ENCODE measurements at places on chromosomes 7 and 10.

- no peak for DNase-seq
These were observed 543.2 kb upstream of the SEMA3D start for GRCh38 chr7:85730012-85730411.

DNA sequence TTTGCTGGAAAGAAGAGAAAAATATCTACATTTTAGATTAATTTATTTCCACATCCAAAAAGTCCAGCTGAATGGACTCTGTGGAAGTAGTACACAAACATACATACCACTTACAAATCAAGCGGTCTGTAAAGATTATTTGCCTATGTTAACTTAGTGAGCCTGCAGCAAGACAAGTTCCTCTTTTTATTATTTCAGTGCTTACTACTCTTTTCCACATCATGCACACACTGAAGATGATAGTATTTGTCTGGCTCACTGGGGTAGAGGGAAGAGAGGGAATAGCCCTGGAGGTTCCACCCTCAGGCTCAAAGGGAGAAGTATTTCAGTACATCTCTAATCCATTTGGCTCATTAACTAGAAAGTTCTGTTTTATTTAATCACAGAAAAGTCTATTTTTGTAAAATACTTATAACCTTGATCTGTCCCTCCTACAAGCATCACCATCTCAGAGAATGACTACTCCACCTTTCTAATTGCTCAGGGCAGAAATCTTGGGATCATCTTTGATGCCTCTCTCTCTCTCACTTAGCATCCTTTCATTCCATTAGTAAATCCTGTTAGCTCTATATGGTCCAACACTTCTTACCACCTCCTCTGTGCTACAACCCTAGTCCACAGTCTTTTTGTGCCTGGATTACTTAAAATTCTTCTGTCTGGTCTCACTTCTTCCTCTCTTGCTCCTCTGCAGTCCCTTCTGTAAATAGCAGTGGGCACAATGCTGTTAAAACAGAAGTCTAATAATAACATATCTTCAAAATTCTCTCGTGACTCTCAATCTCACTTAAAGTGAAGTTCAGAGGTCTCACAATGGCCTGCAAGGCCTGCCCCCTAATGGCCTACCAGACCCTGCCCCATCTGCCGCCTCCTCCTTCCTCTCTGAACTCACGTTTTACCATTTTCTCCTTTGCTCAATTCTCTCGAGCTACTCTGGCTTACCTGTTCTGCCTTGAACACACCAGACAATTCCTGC is 64.3 kb upstream of the CCDC6 start:
- DNase-seq: no peak

DNA sequence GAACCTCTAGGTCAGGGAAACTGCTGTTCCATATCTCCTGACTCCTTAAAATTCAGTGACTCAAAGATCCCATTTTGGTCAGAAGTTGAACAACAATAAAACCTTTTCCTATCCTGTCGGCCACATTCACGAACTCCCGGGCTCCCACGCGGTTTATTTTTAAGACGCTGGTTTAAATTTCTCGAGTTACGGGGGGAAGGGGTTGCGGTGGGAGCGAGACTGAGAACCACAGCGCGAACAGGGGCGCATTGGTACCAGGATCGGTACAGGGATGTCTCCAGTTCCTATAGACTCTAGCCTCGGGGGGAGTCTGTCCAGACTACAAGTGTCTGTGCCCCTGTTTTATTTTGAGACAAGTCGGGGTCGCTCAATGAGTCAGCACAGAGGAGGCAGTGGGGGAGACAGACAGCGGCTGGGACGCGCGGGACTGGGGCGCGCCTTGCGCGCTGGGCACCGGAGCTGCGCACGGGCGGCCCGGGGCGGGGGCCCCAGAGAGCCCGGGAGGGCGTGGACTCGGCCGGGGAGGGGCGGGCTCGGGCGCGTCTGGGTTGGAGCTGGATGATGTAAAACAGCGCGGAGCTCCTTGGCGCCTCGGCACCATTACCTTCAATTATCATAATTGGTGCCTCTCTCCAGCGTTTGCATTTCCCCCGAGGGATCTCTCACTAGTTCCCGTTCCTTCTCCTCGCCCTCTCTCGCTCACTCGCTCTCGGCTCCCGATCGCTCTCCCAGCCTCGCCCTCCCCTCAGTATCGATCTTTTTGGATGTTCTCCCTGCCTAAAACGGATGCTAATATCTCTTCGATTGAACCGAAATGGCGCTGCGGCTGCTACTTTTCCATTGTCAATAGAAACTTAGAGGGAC is 8.7 kb upstream of the BAMBI start:
- no peak for DNase-seq

DNA sequence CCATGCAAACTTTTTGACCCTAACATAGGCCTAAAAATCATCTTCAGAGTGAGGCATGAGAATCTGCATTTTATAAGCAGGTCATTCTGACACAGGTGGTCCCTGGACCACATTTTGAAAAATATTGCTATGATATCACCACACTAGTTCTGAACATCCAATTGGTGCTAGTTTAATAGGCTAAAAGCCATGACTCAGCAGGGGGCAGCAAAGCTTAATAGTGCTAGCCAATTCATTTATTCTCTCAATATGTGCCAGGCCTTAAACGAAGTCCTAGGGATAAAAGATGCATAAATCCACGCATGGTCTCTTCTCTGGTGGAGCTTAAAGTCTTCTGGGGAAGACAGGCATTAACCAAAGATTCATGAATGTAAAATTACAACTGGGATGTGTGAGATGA is 10.2 kb upstream of the SLC25A28 start:
- DNase-seq: no peak

- DNase-seq: no peak
These were observed 93.1 kb downstream of the ADARB2 start for GRCh38 chr10:1644191-1644711.

DNA sequence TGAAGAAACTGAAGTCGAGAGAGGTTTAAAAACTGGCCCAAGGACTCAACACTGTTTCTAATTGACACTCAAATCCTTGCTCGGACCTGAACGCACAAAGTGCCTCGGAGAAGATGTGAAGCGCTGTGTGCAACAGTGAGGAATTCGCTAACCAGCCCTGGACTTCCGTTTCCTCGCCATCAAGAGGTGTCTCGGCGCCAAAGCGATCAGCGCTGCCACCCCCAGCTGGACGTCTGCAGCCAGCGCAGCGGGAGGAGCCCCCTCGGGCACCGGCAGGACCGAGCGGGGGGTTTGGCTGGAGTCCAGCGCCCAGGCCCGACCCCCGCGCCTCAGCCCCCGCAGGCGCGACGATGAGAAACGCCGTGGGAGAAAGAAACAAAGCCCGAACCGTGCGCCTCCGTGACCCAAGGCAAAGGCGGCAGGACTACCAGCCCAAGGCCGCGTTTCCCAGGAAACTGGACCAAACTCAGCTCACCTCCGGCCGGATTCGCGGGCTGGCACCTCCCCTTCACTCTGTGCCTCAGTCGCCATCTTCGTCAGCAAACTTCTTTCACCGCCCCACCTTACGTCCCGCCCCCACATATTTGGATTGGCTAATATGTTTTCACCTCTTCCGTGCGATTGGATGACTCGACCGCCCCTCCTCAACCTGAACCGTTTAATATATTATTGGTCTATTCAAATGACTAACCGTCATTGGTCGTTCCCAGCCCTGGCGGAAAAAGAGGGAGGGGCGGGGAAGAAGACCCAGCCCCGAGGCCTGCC is at the start of gene ARHGAP19:
Gene ARHGAP19 (minus strand): TSS at position 541 of the 765 bp plus-strand sequence. CDS start 10 bp downstream, at position 531.
- DNase-seq: peak; percentile 73

- DNase-seq: no peak
These were observed 30.7 kb upstream of the ZNF92 start for GRCh38 chr7:65342723-65343629.

GRCh38 chr7:5452470-5452899 is 28.9 kb upstream of the TNRC18 start:
- DNase-seq: no peak

- no peak for DNase-seq
These were observed 214.8 kb downstream of the PHTF2 start for GRCh38 chr7:78013386-78013785.

GRCh38 chr10:133347710-133348517 is 741 bp downstream of the PRAP1 start:
- DNase-seq: no peak

- no peak for DNase-seq
These were observed 10.7 kb upstream of the INSYN2A start for GRCh38 chr10:127207081-127207480.

DNA sequence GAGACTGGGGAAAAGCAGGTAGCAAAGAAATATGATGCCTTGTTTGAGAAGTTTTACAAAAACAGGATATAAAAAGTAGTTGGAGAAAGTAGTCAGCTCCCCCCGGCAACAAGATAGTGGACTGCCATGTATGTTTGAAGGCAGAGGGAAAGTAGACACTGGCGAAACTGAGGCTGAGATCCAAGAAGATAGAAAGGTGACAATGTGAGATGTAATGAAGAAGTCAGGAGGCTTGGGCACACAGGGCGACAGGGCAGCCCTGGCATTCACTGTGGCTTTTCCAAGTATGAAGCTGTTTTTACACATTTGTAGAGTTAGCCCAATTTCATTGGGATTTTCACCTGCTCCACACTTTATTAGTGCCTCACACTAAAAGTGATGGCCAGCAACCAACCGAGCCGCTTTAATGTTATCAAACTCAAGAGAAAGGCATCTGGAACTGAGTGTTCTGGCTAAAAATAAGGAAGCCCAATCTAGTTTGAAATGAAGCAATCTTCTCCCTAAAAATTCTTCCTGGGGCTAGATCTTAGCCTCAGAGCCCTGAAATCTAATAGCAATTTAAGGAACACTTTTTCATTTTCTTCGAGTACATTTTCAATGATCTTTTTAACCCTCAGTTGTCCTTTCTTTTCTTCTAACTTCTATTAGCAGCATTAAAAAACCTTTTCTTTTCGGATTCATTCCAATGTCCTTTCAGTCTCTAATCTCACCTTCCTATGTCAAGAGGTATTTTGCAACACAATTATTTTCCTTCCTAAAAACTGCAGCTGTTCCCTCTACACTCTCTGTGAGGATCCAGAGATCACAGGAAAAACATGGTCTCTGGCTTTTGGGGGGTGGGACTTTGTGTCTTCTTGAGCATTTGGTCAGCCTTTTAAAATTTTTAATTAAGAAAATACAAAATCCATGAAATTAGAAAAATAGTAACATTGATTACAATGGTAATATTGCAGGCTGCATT is 108.0 kb downstream of the RNLS start:
- DNase-seq: no peak

DNA sequence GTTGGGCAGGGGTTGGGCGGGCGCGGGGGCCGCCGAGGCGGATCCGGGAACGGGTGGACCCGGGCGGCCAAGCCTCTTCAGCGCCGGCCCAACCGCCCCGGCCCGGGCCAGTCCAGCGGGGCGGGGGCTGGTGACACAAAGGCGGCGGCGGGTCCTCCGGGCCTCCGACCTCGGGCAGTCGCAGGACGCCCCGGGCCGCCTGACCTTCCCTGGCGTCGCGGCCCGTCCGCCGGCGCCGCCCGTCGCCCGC is 54.2 kb downstream of the METTL2B start:
- DNase-seq: peak; percentile 5

DNA sequence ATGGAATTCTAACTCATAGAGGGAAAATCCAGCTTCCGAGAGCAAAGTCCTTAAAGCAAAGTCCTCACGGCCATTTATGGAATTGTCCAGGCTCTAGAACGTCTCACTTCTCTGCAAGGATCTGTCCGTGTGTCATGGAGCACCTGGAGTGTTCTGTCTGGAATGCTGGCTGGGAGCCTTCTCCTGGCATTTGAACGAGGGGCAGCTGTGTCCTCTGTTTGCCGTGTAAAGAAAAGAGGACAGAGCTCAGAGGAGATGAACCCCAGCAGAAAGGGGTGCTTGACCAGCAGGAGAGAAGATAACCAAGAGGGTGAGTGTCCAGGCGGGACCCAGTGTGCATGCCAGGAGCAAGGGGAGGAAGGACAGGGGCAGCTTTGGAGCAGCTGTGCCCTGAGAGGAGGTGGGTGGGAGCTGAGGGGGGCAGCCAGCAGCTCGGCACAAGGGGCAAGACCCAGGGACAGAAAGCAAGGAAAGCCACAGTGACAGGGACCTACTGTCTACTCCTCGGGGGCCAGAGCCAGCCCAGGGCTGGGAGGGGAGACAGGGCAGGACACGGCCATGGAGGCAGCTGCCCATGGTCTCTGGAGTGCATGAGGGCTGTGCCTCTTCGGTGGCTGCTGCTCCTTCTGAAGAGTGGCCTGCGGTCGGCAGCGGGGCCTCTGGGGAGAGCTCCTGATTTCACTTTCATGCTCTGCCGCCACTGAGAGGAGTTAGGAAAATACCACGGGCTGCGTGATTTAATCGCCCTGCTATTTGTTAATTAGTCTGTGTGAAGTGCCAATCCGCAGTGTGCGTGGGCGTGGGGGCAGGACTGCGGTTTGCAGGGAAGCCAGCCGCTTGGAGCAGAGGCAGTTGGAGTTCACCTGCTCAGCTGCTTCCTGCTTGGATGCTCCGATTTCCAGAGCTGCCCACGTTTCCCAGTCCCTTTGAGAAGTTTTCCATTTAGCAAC is 149.3 kb upstream of the SHH start:
- no peak for DNase-seq

DNA sequence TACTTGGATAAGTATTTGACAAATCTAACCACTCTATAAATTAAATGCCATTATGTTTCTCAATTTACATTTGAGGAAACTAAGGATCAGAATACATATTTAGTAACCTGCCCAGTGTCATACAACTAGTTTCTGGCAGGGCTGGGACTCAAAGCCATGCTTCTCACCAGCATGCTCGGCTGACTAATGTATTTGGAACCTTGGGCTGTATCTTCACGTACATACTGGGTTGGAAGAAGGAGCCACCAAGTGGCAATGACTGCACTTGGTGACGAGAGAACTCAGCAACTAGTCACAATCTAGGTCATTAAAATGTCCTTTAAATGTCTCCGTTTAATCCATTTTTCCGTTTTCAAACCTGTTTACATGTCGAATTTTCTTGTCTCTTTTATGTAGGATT is 42.9 kb downstream of the CHRM2 start:
- no peak for DNase-seq

DNA sequence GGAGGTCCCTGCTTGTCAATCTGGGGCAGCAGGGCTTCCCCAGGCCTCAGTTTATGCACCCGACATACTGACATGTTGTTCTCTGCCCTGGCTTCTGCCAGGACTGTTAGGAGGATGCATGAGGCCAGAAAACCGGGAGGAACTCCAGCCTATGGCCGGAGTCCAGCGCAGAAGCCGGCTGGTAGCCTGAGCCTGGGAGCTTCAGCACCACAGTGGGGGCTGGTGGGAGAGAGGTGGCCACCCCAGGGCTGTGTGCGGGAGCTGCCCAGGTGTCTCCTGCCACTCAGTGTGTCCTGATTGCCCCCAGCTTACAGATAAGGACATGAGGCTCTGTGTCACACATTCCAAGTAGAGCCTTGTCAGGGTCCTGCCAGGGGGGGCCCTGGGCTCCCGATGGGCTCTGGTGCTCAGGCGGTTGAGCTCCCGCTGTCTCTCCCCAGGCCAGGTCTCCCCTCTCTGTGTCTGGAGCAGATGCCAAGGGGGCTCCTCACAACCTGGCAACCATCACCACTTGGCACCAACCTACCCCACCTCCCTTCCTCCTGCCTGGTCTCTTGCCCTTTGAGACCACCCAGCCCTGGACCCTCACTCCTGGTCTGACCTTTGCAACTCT is 32.3 kb downstream of the PPIF start:
- DNase-seq: no peak
